RWPE1 (cell line): ENCODE measurements at places on chromosomes 11 and 22.

GRCh38 chr22:19060356-19061009 lies 61.7 kb downstream of the DGCR2 start:
- DNase-seq = peak; percentile 33

DNA sequence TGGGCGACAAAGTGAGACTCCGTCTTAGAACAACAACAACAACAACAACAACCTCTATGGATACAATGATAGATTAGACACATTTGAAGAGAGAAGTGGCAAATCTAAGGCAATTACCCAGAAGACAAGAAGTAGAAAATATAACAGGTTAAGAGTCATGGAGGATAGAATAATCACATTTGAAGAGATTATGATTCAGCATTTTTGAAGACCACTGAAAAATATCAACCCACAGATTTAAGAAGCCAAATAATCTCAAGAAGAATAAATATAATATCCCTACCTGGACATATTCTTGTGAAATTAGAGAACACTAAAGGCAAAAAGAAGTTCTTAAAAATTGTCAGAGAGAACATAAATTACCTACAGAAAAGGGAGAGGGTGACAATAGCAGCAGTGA lies 7.9 kb downstream of the LDHC start:
- DNase-seq = no peak

DNA sequence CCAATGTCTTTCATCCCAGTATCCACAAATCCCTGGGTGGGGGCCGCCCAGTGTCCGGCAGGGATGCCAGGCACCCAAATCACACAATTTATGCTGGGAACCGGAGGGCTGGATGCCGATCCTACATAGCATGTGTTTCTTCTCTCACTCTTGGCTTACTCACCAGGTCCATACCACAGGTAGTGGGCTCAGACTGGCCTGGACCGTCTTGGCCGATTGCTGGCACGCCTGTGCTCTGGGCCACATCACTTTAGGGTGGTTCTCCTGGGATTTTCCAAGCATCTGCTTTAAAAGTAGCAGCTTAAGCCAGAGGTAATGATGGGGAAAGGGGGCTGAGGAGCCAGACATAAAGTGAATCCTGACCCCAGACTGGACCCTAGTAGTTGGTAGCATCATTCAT lies 22.6 kb upstream of the ALDH3B2 start:
- DNase-seq = no peak

- no peak for DNase-seq
These were observed 341.3 kb downstream of the CADM1 start for GRCh38 chr11:115162919-115163318.

DNA sequence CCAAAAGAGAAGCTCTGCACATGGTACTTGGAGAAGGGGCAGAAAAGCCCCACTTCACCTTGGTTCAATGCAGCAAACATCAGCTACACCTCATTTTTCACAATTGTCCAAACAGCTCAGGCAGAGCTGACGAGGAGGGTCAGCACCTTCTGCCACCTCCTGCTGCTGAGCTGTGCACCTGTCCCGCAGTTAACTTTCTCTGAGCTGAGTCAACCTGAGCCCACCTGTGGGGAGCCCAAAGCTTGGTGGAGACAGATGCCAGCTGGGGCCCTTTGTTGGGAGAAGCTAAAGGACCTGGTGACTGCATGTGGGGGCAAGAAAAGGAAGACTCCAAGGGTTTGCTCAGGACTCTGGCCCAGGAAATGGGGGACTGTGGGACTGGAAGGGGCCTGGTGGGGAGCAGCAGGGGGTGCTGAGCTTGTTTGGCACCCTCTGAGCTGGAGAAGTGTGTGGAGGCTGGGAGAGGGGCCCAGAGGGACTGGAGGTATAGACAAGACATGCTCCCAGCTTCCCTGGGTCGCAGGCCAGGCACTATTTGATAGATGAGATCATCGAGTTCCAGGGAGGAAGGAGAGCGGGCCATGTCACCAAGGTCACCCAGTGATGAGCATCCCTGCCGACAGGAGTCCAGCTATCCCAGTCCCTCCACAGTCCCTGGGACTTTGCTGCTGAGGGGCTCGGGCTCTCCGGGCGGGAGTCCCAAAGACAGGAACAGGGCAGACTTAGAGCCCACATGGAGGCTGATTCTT lies 53.5 kb downstream of the KCNJ4 start:
- DNase-seq = no peak

DNA sequence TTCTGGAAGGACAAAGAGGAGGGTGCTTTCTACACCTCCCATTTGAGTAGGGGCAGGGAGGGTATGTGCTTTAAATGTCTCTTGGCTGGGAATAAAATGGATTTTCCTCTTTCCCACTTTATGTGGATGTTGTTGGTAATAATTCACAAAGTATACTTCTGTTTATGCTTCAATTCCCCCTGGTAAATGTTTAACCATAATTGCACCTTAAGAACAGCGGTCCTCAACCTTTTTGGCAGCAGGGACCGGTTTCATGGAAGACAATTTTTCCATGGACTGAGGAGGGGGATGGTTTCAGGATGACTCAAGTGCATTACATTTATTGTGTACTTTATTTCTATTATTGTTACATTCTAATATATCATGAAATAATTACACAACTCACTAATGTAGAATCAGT lies 4.0 kb upstream of the TP53AIP1 start:
- DNase-seq = no peak

DNA sequence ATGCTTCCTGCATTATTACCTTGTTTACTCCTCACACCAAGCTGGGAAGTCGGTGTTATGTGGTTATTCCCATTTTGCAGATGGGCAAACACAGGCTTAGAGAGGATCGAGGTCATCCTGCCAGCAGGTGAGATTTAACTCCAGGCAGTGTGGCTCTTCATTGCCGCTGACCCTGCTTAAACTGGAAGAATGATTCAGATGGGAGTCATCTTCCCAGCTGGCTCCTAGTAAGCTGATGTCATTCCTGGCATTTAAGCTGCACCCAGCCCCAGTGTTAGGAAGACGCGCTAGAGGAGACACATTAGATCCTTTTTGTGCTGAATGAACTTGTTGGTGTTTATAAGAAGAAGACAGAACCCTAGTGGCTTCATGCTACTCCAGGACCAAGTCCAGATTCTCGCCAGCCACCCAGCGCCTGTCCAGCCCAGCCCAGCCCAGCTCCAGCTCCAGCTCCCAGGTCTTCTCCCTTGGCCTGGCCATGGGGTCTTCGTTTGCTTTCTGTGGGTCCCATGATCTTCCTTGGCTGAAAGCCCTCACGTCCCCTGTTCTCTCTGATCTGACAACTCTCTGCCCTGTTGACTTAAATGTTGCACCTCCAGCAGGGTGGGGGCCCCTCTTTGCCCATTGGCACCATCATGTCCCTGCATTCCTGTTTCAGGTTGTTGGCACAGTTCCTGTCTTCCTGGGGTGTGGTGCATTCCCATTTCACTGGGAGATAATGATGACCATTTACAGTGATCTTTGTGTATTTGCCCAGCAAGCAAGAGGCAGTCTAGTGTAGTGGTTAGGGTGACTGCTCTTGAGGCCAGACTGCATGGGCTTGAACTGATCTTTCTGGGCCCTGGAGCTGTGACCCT lies 13.6 kb downstream of the PARVB start:
- peak; percentile 84 for DNase-seq

GRCh38 chr11:35179466-35180135 lies 40.6 kb downstream of the CD44 start:
- no peak for DNase-seq

DNA sequence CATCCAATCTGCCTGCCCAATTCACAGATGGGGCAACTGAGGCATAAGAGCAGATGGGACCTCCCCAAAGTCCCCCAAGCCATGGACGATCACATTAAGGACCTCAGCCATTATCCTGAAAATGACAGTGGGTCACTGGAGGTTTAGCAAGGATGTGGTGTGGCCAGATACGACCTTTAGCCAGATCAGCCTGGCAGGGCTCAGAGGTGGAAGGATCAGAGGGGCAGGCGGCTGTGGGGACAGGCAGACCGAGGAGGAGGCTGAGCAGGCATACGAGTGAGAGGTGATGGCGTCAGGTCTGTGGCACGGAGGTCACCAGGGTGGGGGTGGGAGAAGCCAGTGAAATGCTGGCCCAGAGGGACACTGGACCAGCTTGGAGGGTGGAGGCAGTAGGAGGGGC lies 14.1 kb upstream of the TMPRSS6 start:
- DNase-seq = no peak

GRCh38 chr22:42758931-42759629 lies 38.4 kb upstream of the A4GALT start:
- no peak for DNase-seq
